ENCODE measurements at places on chromosomes 1 and 21. TPM values are rescaled to one million over a fixed set of nuclear protein-coding genes. Genes with fewer than 3 reads are reported as not detected.

Gene DIO1
- total RNA-seq, result not detected

Gene ADGRL2
- total RNA-seq, result 6.7 TPM

Gene AIRE
- not detected for total RNA-seq

Gene CLDN19
- not detected for total RNA-seq

Gene PPP2R5A
- total RNA-seq, result 33.8 TPM

Gene TMEM51
- total RNA-seq, result 10.4 TPM

Gene LIPI
- total RNA-seq, result not detected

Gene DPT
- not detected for total RNA-seq

Gene CFHR4
- not detected for total RNA-seq

Gene MTR
- total RNA-seq, result 41.6 TPM

Gene PTPRC
- total RNA-seq, result not detected

Gene CYP4A11
- total RNA-seq, result not detected

Gene KPRP
- not detected for total RNA-seq

Gene IPP
- 5.6 TPM for total RNA-seq

Gene LEFTY2
- not detected for total RNA-seq

Gene OR2L8
- total RNA-seq, result not detected

Gene S100A7A
- not detected for total RNA-seq

Gene BRDT
- total RNA-seq, result not detected

Gene RYR2
- 0.22 TPM for total RNA-seq

Gene EPHA2
- total RNA-seq, result 65.6 TPM

Gene MARK1
- total RNA-seq, result 4.1 TPM

Gene ZRANB2
- total RNA-seq, result 23.0 TPM

Gene AQP10
- not detected for total RNA-seq

Gene INSRR
- total RNA-seq, result not detected

Gene DEPDC1
- total RNA-seq, result 3.2 TPM

Gene RGS8
- under 0.01 TPM for total RNA-seq

Gene CRTC2
- total RNA-seq, result 3.2 TPM

Gene GUCA2B
- not detected for total RNA-seq

Gene LYPD8
- not detected for total RNA-seq

Gene TMCC2
- 0.43 TPM for total RNA-seq

Gene CGN
- total RNA-seq, result 0.11 TPM

All from dermis lymphatic vessel endothelial cell (primary cell).